ENCODE measurements at places on chromosomes 16 and 17.

DNA sequence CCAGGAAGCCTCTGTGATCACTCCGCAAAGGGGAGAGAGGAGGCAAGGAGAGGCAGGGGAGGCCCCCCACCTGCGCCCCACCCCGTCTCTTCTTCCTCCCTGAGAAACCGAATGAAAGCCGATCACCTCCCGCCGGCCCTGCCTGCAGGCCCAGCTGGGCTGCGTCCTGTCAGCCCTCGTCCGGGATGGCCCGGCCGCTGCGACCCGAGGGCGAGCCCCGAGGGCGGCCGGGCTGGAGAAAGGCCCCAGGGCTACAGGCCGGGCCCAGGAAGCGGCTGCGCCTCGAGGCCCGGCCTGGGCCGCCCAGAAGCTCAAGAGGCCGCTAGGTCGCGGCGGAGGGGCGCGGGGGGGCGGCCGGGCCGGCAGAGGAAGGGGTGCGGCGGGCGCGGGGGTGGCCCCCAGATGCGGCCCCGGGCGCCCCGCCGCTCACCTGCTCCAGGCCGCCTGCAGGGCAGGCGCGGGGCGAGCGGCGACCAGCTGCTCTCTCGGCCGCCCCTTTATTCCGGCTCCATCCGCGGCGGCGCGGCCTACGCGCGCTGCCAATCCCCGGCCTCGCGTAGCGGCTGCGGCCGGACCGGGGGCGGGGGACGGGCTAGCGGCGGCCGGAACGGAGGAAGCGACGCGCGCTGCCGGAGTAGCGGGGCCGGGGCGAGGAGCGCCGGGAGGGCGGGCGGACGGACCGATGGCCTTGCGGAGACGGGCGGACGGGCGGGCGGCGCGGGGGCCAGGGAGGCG lies at the start of gene ZNF319:
ZNF319 (minus strand) TSS at position 702 of the 735 bp plus-strand sequence. CDS start 2,407 bp downstream, outside the sequence.
- DNase-seq, result peak; percentile 15

GRCh38 chr17:49210158-49211029 lies at the start of the genes ABI3 and GNGT2:
Gene ABI3 (plus strand): TSS chr17:49210707. CDS start chr17:49210725, 18 bp downstream.
Gene GNGT2 (minus strand): TSS chr17:49210574. CDS start chr17:49207422, 3,152 bp downstream.
- DNase-seq, result peak; percentile 73

DNA sequence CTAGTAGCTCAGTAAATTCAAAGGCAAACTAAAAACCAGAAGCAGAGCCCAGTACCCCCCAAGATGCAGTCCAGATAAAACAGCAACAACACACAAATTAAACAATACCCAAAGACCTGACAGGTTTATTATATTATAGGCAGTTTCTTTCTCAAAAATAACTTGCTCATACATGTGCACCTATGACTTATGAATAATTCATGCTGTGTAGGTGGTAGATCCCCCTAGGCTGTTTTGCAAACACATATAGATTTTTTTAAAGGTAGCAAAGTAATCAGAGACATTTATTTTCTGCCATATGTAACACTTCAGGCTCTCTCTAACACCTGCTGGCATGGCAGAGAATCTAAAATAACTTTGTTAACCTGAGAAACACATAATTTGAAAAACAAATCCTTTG lies 27.2 kb downstream of the CACNG1 start:
- DNase-seq, result no peak

GRCh38 chr17:27530764-27531391 lies 74.6 kb downstream of the KSR1 start:
- peak; percentile 14 for DNase-seq

DNA sequence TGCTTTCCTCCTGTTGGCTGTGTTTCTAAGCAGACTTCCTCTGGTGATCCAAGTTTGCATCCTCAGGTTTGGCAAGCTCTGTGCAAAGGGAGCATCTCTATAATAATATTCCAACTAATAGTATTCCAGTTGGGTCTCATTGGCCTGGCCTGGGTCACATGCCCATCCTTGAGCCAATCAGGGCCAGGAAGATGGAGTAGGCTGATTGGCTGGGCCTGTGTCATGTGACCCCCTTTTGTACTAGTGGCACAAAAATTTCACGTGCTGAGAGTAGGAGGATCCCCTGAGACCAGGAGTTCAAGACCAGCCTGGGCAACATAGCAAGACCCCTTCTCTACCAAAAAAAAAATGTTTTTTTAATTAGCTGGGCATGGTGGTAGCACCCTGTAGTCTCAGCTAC lies 35.2 kb upstream of the MLYCD start:
- DNase-seq, result no peak

DNA sequence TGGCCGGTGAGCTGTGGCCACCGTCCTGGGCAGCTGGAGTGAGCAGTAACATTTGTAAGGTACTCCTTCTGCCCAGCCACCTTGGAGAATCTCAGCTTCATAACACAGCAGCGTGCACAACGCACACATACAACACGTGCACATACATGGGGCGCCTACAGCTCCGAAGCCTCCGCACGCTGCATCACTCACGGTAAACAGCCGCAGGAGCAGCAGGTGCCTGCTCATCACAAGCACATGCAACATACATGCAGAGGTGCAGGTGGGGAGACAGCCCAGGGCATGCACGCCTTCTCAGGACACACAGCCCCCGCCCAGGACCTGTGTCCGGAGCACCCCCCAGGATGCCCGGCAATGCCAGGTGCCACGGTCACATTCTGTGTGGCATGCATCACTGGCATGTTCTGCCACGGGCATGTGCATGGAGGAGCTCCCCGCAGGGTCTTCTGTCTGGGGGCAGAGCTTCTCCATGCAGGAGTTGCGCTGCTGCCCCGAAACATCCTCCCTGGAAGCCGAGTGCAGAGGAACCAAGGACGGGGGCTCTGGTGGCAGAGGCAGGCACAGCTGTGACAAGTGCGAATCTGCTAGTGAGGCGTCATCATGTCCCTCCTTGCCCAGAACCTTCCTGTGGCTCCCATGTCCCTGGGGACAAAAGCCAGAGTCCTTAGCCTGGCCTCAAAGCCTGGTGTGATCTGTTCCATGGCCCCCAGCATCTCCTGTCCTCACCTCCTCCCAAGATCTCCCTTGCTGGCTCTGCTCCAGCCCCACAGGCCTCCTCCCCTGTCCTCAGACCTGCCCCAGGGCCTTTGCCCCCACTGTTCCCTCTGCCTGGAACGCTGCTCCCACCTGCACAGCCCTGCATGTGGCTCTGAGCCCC lies 184.0 kb upstream of the GSE1 start:
- DNase-seq, result no peak

DNA sequence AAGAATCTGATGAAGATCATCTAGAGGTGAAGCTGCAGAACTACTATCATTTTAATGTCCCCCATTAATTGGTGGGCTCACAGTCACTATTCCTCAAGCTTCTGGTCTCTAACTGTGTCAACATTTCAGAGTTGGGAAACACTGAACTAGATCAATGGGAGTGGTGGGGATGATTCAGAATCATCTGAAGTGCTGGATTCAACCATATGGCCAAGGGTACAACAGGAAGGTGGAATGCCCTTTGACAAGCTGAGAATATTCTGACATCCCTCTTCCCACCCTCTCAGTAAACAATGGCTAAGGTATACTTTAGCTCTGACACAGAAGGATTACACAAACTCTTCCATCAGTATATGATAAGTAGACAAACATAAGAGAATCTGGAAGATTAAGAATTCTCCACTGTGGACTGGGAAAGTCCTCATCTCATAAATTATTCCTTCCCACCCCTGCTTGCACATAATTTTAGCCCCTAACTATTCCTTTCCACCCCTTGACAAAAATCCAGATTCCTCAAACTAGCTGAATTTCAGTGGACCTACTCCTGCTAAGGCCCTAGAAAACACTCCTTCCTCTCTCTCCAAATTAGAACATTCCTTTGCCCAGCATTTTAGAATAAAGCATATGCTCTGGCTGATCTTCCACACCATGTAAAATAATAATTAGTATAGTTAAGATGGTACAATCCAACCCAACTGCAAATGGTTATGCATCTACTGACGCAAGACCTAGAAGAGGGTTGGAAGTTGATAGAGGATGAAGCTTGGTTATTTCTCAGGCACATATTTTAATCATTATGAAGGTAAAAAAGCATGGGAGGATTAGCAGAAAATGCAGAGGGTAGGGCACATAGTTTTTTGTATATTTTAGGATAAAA lies 16.3 kb upstream of the RFFL start:
- DNase-seq, result no peak

GRCh38 chr16:81456523-81457325 lies 12.1 kb downstream of the CMIP start:
- DNase-seq, result no peak

GRCh38 chr16:4900036-4900435 lies 36.9 kb downstream of the PPL start:
- no peak for DNase-seq

- DNase-seq, result peak; percentile 9
Observed at GRCh38 chr17:81701288-81702071, 1.7 kb upstream of the MRPL12 start.

DNA sequence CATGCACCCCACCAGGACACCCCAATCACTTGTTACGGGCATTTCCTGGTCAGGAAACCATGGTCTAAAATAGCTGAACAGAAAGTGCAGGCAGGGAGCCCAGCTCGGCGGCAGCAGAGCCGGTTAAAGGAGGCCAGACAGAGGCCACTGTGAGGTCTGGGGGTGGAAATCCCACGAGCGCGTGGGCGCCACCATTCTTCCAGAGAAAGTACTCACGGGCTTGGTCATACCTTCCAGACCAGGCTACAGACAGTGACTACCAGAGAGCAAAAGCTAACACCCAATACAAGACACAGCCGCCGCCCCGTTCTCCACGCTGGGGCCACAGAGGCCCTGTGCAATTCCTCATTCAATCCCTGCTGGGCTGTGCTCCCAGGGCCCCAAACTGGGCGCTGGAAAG lies 11.9 kb downstream of the CEP131 start:
- DNase-seq, result no peak

GRCh38 chr17:21463779-21464407 lies 87.7 kb downstream of the KCNJ12 start:
- no peak for DNase-seq

DNA sequence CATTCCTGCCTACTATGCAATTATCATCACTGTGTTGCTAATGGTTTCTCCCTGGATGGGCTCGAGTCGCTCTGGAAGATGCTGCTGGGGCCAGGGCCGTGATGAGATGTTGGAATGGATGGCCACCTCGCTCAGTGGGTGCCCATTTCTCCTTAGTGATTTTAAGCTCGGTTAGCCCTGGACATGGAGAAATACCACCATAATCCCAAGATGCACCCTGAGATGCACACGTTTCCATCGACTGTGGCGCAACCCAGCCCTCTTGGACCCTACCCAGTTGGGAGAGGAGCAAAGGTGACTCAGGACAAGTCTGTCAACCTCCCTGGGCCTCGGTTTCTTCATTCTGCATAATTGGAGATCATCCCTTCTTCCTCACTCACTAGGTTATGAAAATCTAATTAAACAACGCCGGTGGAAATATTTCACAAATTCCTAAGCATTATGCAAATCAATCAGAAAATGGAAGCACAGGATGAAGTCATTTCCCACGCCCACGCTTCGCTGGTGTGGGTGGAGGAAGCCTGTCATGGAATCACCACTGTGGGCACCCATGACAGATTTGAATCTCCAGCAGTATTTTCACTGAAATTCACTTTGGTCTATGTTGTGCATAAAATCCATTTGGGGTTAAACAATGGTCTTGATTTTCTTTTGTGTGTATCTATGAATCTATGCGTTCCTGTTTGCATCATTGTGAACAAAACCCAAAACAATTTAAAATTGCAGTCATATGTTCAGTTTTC lies 195.2 kb downstream of the AXIN2 start:
- no peak for DNase-seq

GRCh38 chr16:71354156-71354555 lies 4.4 kb upstream of the CALB2 start:
- no peak for DNase-seq

DNA sequence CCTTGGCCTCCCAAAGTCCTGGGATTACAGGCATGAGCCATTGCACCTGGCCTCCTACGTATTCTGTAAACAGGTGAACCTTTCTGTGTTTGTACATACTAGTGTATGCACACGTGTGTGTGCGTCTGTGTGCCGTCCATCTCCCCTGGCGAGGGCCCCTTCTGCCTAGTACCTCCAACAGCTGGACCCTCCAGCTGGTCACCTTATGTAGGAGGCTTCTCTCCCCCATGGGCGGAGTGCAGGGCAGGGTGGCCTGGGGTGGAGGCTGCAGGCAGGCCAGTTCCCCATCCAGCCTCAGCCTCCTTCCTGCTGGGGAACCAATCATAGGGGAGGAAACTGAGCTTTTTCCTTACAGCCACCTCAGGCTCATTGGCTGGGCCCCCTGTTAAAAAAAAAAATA lies 24.4 kb upstream of the DOC2B start:
- no peak for DNase-seq

- no peak for DNase-seq
Observed at GRCh38 chr17:36183001-36183971, 6.8 kb upstream of the TBC1D3B start.

DNA sequence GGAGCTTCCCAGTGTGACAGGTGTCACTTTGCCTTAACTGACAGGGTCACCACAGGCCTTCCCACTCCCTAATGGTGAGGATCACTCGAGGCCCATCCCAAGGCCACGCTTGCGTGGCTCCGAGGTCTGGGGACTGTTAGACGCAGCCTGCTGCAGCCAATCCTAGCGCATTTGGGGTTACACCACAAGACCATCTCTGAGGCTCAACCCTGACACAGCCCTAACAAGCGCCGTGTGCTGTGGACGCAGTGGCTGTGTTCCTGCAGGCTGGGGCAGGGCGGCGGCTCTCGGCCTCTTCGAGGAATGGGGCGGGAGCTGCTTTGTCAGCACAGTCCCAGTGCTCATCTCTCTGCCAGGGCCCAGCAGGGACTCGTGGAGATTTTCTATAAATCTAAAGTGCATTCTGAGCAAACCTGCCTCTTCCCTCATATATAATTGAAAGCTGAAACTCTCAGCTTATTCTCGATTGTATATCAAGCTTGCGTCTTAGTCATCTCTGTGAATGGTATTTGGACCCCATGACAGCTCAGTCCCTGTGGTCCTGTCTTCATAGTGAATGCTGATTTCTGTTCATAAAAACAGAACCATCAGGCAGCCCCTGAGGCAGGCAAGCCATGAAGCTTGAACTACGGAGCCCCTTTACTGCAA lies 65.8 kb upstream of the CHMP6 start:
- no peak for DNase-seq

DNA sequence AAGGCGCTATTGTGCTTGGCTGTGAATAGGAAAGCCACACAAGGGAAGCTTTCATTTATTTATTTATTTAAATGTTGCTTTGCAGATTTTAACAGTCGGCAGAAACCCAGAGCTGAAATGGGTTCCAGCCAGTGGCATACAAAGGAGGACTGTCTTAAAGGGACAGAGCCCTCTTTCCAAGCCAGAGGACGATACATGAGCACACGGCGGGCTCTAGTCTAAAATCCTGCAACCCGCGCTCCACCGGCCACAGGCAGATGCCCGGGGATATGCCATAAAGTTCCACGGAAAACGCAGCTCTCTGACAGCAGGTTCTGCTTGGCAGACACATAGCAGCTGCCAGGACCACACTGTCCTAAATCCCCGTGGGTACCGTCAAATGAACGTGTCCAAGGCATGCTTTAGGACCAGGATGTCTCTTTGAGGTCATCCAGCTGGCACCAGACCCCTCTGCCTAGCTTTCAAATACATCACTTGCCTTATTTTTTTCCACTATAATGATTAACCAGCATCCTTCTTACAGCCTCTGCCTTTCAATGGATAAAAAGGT lies 64.6 kb downstream of the CYTH1 start:
- no peak for DNase-seq
